ENCODE measurements at places on chromosomes 5 and 9.

- no peak overlapping the region for H3K4me3 ChIP-seq
- DNase-seq, result no peak
- no peaks in the 10 kb centered on the region for H3K36me3 ChIP-seq
- H3K4me1 ChIP-seq, result no peaks in the 10 kb centered on the region
- no peaks in the 10 kb centered on the region for H3K27me3 ChIP-seq
- no peak overlapping the region for H3K27ac ChIP-seq
Observed at GRCh38 chr9:103981912-103982311, 112.2 kb upstream of the SMC2 start.

- H3K36me3 ChIP-seq, result no peaks in the 10 kb centered on the region
- H3K4me3 ChIP-seq, result no peak overlapping the region
- H3K27me3 ChIP-seq, result no peaks in the 10 kb centered on the region
- no peak overlapping the region for H3K27ac ChIP-seq
- H3K4me1 ChIP-seq, result no peaks in the 10 kb centered on the region
- DNase-seq, result no peak
Observed at GRCh38 chr9:89952401-89952800, 347.6 kb downstream of the GADD45G start.

DNA sequence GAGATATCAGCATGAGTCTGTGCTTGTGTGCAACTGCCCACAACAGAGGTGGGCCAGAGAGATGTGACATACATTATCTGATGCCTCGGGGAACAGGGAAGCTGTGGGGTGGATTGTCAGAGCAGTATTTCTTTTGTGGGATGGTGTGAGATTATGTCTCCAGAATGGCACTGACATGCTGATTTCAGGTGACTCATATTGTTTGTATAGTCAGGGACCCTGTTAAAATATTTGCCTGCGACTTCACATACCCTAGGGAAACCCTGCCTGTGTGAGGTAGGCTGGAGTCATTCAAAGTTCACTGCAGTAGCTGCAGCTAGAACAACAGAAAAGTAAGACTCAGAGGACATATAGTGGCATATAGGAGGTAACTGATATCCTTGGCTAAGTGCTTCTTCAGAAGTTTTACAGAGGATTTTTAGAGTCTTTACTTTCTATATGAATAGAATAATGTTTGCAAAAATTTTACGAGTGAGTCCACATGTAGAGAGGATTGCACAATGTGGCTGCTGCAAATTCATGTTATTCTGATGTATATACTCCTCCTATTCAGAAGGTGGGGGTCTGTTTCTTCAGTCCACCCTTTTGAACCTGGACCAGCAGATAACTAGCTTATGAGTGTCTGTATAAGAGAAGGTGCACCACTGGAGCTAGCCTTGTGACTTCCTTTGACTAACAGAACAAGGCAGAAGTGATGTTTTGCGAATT, 89.3 kb downstream of the MACIR start:
- no peaks in the 10 kb centered on the region for H3K4me1 ChIP-seq
- no peaks in the 10 kb centered on the region for H3K27me3 ChIP-seq
- H3K36me3 ChIP-seq, result no peaks in the 10 kb centered on the region
- H3K27ac ChIP-seq, result no peak overlapping the region
- no peak overlapping the region for H3K4me3 ChIP-seq

- no peak overlapping the region for H3K27ac ChIP-seq
- H3K27me3 ChIP-seq, result peaks cover 3% of the 10 kb centered on the region
- no peak overlapping the region for H3K4me3 ChIP-seq
- H3K36me3 ChIP-seq, result no peaks in the 10 kb centered on the region
- DNase-seq, result no peak
Observed at GRCh38 chr9:13369431-13369830, 89.9 kb upstream of the MPDZ start.

DNA sequence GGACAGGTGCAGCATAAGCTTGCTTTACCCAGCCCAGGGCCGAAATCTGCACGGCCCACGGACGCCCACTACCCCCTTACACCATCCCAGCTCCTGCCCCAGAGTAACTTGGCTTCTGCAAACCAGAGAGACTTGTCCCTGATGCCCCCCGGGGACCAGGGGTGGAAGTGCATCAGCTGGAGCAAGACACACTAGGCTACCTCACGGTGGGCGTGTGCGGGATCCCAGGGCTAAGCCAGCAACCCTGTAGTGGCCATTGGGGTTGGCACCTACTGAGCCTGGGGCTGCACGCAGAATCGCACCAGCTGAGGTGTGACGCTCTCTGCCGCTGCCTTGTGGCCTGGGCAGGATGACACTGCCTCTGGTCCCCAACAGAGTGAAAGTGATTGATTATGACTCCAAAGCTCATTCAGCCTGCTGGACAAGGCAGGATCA, 6.1 kb upstream of the ZNF79 start:
- no peak overlapping the region for H3K4me3 ChIP-seq
- no peak overlapping the region for H3K27ac ChIP-seq
- peaks cover 17% of the 10 kb centered on the region for H3K4me1 ChIP-seq
- no peaks in the 10 kb centered on the region for H3K36me3 ChIP-seq
- H3K27me3 ChIP-seq, result no peaks in the 10 kb centered on the region

DNA sequence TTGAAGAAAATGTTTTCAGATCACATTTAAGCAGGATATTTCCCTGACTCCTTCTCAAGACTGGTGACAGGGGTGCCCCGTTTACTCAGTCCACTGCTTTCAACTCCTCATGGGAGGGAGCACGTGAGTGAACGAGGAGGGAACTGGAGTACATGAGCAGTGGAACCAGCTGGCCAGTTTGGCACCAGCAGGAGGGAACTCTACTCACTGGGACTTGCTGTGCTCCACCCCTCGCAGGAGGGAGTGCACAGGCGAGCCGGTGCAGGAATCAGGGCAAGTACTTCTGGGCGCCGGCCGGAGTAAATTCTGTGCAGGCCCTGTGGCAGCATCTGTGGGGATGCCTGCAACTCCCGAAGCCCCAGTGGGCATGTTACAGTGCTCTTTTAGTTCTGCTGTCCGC, 1941.1 kb upstream of the C9orf72 start:
- H3K27me3 ChIP-seq, result no peaks in the 10 kb centered on the region
- no peaks in the 10 kb centered on the region for H3K4me1 ChIP-seq
- H3K36me3 ChIP-seq, result no peaks in the 10 kb centered on the region
- H3K27ac ChIP-seq, result no peak overlapping the region
- no peak for DNase-seq

DNA sequence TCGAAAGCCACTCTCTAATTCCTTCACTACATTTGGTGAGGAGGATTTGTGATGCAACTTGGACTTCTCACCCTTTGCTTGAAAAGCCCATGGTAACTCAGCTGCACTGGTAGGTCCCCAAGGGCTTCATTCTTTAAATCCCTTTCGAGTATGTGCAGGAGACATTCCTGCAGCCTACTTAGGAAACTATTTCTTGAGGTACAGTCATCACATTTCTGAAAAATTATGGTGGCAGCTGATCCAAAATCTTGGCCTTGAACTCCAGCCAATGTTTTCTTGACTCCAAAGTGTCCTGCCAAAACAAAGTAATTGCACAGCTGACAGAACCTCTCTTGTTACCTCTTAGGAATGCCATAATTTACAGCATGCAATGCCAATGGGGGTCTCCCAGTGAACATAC, 99.7 kb downstream of the NPR3 start:
- no peaks in the 10 kb centered on the region for H3K27me3 ChIP-seq
- H3K36me3 ChIP-seq, result no peaks in the 10 kb centered on the region
- H3K27ac ChIP-seq, result no peak overlapping the region
- H3K4me3 ChIP-seq, result no peak overlapping the region
